K562 (cell line): ENCODE measurements at places on chromosomes 2 and 18. TPM values are rescaled to one million over a fixed set of nuclear protein-coding genes. Genes with fewer than 3 reads are reported as not detected.

DNA sequence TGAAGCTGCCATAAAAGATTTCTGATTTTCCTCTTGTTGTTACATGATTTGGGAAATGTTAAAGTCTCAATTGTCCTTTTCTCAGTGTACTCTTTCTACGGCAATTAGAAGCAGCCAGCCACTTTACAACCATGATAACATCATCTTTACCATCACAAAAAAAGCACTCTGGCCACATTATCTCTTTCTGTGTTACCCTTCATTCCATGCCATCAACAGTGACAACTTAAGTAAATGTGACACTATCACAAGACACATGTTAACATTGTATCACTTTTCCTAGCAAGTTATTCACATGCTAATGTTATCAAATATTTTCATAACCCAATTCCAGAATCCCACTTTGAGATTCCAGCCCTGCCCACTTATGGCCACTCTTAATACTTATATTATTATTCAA lies 131.2 kb downstream of the TMX3 start:
- no peaks in the 10 kb centered on the region for H3K27me3 ChIP-seq
- H3K36me3 ChIP-seq, result no peaks in the 10 kb centered on the region
- no peak overlapping the region for H3K27ac ChIP-seq
- no peak for DNase-seq
- H3K4me3 ChIP-seq, result no peak overlapping the region

GRCh38 chr18:53843113-53843760 lies 381.2 kb downstream of the MBD2 start:
- no peaks in the 10 kb centered on the region for H3K27me3 ChIP-seq
- no peak for DNase-seq
- H3K36me3 ChIP-seq, result no peaks in the 10 kb centered on the region

DNA sequence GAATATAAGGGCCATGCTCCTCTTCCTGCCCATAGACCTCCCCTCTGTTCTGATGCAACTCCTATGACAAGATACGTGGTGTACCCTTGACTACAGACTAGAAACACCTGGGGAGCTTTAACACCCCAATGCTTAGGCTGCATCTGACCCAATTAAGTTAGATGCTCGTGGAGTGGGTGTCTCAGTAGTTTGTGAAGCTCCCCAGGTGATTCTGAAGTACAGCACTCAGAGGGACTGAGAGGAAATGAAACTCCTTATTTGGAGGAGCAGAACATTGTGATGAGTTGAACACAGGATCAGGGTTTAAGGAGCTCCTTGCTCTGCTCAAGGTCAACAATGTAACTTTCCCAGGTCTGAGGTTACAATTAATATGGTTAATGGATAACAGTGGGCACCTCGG lies 80.3 kb upstream of the TTC39C start:
- DNase-seq, result no peak
- H3K27ac ChIP-seq, result no peak overlapping the region
- H3K4me3 ChIP-seq, result no peak overlapping the region
- no peaks in the 10 kb centered on the region for H3K27me3 ChIP-seq
- no peaks in the 10 kb centered on the region for H3K36me3 ChIP-seq

- H3K27ac ChIP-seq, result no peak overlapping the region
- H3K27me3 ChIP-seq, result peaks cover 8% of the 10 kb centered on the region; the same call in 1 of the 2 replicates
- DNase-seq, result no peak
- H3K36me3 ChIP-seq, result no peaks in the 10 kb centered on the region
Observed at GRCh38 chr2:100119235-100119634, 23.2 kb downstream of the AFF3 start.

GRCh38 chr2:113878743-113879142 lies 11.1 kb upstream of the ACTR3 start:
- DNase-seq, result no peak
- no peak overlapping the region for H3K27ac ChIP-seq
- no peak overlapping the region for H3K4me3 ChIP-seq
- no peaks in the 10 kb centered on the region for H3K27me3 ChIP-seq

GRCh38 chr2:99420031-99420430 lies 69.8 kb downstream of the REV1 start:
- H3K4me3 ChIP-seq, result no peak overlapping the region
- H3K27ac ChIP-seq, result no peak overlapping the region
- H3K36me3 ChIP-seq, result peaks cover 93% of the 10 kb centered on the region
- DNase-seq, result no peak
- no peaks in the 10 kb centered on the region for H3K4me1 ChIP-seq

The BOLA3 gene
- 164 and 214 TPM in 2 replicates for total RNA-seq

The SP140 gene
- 0.25 and 0.35 TPM in 2 replicates for total RNA-seq

The MAP3K19 gene
- not detected in 2 replicates for total RNA-seq

The TSPYL6 gene
- 8.8 and 9.4 TPM in 2 replicates for total RNA-seq

The ID2 gene
- 8.3 and 11.1 TPM in 2 replicates for total RNA-seq
